SJCRH30 (cell line): ENCODE measurements at places on chromosomes 6 and 20.

DNA sequence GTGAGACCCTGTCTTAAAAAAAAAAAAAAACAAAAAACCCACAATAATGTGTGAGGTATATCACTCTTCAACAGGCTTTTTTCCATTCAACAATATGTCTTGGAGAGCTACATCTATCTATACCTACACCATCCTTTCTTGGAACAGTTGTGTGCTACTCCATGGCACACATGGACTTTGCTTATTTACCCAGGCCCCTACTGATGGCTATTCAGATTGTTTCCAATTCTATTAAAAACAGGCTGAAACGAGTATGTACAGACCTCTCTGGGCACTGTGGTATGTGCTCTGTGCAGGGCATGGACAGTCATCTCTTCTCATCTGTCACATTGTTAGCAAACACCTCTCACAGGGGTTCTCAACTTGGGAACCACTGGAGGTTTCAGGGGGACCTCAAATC, 28.1 kb downstream of the MRPL14 start:
- DNase-seq: no peak

- peak; percentile 47 for DNase-seq
Observed at GRCh38 chr20:50129662-50130355, 16.9 kb upstream of the UBE2V1 start.

DNA sequence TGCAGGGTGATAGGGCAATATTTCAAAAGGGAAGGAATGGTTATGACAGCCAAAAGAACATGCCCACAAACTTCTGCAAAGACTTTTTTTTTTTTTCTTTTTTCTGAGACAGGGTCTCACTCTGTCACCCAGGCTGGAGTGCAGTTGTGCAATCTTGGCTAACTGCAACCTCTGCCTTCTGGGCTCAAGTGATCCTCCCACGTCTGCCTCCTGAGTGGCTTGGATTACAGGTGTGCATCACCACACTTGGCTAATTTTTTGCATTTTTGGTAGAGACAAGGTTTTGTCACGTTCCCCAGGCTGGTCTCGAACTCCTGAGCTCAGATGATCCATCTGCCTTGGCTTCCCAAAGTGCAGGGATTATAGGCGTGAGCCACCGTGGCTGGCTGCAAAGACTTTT, 117.6 kb upstream of the ADGRF1 start:
- no peak for DNase-seq

- no peak for DNase-seq
Observed at GRCh38 chr6:137749696-137750211, 117.3 kb upstream of the TNFAIP3 start.

DNA sequence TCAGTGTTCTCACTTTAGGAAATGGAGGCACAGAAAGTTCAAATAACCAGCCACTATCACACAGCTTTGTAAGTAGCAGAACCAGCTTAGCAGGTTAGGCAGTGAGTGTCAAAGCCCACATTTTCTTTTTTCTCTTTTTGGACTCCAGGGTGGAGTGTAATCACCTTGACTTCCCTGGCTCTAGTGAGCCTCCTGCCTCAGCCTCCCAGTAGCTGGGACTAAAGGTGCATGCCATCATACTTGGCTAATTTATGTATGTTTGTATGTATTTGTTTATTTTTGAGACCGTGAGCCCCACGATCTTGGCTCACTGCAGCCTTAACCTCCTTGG, 7.8 kb upstream of the NCOA3 start:
- no peak for DNase-seq

GRCh38 chr6:148629592-148630465, 117.0 kb upstream of the UST start:
- no peak for DNase-seq

DNA sequence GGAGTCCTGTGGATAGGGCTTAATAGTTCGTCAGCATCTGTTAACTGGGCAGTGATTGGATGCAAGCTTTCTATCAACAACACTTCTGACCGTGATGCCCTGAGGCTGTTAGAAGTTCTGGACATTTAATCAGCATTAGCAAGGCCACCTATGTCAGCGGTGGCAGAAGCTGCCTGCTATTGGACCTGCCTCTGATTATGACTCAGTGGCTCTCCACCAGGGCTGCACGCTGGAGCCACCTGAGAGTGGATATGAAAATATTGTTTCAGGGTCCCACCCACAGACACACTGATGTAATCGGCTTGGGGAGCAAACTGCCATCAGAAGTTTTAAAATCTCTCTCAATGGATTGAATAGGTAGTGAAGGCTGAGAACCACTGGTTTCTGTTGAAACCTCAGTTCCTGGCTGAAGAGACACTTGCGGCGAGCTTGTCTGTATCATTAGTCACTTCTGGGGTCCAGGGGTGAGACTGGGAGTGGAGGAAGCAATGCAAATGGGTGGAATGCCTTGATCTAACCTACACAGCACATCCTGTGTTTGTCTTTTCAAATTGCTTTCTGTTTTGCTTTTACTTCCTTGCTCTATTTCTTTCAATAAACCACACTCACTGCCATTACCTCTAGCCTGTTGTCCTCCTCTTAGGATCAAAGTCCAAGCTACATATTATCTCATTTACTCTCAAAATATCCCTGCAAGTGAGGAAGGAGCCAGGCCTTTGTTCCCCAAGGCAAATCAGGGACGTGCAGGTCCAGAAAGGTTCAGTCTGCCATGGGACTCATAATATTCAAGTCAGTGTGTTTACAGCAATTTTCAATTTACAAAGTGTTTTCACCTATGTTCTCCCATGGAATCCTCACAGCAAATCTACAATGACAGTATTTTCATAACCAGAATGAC, 4.2 kb downstream of the CLIC5 start:
- no peak for DNase-seq

- no peak for DNase-seq
Observed at GRCh38 chr6:139990026-139990686, 615.7 kb upstream of the CITED2 start.

- no peak for DNase-seq
Observed at GRCh38 chr6:36510365-36510764, 36.9 kb downstream of the STK38 start.

DNA sequence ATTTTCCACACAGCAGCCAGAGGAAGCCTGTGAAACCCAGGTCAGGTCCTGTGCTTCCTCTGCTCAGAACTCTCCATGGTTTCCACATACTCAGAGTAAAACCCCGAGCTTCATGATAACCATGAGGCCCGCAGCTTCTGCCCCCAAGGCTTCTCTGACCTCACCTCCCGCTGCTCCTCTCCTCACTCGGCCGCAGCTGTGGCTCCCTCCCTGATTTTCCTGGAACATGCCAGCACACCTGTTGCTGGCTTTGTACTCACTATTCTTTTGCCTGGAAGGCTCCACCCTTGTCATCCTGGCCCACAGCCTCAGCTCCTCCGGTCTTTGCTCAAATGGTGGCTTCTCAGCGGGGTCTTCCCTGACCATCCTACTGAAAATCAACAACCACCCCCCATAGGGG, 341.7 kb downstream of the PREX1 start:
- DNase-seq: peak; percentile 99

GRCh38 chr6:112300896-112301295, 46.2 kb upstream of the RFPL4B start:
- DNase-seq: no peak

GRCh38 chr6:35489995-35490791, 6.7 kb downstream of the TEAD3 start:
- DNase-seq: peak; percentile 92

DNA sequence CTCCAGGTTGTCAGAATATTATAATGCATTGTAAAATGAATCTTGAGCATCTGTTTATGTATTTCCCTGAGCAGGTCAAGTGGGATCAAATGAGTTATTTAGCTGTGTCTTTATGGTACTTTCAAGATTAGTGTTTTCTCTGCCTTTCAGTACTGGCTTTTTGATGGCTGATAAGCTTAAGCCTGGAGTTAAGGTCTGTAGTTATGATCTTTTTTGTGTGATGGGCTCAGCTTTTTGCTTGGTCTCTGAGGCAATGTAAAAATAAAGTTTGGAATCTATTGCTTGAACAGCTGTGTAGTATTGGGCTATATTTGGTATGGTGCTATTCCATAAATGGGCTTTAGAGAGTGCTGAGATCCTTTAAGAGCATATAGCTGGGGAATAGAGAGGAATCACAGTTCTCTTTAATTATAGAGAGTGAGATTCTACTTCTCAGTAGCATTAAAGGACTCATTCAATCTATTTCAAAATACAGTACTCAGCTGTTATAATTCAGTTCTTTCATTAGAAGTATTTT, 40.7 kb downstream of the ZNF451 start:
- DNase-seq: no peak

DNA sequence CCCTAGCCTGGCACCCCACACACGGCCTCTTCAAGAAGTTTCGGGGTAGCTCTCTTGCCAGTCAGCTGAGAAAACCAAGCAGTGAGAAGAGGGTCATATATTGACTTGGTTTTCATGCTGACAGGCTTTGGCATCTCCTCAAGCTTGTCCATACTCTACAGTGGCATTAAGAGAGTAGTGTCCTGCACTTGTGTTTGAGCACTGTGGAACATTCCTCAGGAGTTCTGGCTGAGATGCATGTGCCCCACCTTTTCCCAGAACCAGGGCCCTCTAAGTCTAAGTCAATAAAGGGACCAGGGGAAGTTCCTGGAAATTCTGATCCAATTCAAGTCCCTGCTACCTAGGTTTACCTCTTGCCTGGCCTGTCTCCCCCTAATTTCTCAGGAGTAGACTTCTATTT, 544.1 kb upstream of the FLRT3 start:
- DNase-seq: no peak

DNA sequence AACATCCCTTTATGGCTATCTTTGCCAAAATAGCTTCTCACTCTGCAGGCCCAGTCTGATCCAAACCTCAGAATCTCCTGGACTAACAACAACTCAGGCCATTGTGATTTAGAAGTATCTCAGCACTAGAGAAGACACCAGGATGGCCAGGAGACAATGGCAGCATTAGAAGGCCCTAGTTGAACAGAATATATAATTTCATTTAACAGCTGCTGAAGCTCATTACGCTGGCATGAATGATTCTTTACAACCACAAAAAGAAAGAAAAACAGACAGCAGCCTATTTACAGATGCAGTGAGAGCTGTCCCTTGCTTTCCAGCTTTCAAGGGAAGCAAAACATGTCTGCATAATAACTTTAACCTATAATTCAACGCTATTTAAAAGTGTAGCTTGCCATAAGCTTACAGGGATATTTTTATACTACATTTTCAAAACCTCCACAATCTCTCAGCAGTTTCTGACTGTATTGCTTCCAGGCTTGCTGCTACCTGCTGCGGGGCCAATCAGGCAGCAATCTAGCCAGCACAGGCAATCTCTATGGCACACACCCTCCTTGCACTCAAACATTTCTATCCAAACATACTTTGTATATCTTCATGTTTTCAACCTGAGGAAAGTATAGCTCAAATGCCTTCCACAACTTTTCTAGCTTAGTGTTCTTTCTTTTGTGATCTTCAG, 107.3 kb downstream of the OGFRL1 start:
- peak; percentile 57 for DNase-seq

DNA sequence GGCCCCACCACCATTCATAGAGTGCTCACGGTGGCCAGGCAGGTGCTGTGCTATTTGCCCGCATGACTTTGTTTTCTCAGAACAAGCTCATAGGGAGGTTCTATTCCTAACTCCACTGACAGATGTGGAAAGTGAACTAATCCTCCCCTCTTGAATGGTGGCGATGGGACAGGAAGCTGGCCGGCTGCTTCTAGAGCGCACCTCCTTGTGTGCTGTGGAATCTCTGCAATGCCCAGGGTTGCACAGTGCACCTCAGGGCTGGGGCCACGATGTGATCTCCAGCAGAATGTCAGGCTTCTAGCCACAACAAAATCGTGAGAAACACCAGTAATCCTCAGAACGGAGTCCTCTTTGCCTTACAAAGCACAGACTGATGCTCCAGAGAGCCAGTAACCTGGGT, 53.8 kb upstream of the SLC22A23 start:
- peak; percentile 4 for DNase-seq

GRCh38 chr20:41587956-41588355, 30.2 kb downstream of the CHD6 start:
- DNase-seq: no peak

GRCh38 chr6:170489836-170490235, 63.3 kb downstream of the PSMB1 start:
- no peak for DNase-seq

DNA sequence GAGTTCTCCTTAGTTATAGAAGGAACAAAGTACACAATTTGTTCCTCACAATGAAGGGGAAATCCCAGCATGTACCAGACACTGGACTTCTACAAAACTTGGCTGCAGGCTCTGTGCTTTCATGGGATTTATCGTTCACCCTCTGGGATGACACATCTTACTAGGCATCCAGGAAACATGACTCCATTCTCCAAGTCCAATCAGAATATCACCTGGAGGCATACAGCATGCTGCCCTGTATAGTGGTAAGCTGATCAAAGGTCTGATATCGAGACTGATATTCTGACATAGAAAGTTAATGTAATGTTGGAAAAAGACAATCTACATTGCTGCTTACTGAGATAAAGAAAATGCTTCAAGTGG, 6.7 kb downstream of the RWDD2A start:
- DNase-seq: no peak

- no peak for DNase-seq
Observed at GRCh38 chr20:47099825-47100441, 205.3 kb downstream of the EYA2 start.

- no peak for DNase-seq
Observed at GRCh38 chr20:17965042-17965697, 3.4 kb downstream of the SNX5 start.

DNA sequence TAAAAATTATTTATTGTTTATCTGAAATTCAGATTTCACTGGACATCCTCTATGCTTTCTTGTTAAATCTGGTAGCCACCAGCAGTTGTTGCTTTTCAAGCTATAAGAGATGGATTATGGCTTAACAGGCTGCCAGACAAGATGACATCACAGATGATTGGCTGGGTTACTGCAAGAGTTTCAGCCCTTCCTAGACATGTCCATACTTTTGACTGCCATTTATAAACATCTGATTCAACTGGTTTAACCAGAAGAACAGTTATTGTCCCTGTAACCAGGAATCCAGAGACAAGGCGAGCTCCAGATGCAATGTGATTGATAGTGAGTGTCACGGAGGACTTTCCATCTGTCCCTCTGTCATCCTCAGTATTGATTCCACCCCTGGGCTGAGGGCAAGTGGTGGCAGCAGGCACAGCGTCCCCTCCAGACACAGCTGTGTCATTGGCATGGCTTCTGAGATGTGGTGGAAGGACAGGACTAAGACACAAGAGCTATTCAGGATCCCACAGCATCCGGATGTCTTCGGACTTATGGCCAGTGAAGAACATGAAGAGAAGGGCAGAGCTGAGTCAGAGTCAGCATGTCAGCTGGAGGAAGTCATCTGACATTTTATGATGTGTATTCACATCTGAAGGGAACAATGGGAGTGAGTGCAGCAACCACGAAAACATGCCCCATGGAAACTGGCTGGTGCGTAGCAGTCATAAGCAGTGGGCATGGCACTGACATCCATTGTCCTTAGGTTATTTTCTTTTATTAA, 284.5 kb upstream of the CDYL start:
- peak; percentile 36 for DNase-seq

DNA sequence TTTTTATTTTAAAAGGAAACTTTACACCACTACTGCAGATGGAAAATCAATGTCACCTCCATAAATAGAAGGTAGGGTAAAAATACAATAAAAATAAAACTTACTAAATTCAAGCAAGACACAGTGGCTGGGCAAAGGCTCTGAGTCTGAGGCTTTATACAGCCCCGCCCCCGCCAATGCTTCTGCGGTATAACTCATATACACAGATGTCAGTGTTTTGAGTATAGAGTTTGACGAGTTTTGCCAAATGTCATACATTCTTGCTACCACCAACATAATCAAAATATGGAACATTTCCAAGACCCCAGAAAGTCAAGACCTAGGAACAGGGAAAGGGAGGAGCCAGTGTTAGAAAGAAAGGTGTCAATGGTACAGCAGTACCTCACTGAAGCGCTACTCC, 12.8 kb downstream of the NFATC2 start:
- peak; percentile 86 for DNase-seq
